Aorta (tissue), 5 donors: ENCODE measurements at places on chromosomes 16 and 17.

DNA sequence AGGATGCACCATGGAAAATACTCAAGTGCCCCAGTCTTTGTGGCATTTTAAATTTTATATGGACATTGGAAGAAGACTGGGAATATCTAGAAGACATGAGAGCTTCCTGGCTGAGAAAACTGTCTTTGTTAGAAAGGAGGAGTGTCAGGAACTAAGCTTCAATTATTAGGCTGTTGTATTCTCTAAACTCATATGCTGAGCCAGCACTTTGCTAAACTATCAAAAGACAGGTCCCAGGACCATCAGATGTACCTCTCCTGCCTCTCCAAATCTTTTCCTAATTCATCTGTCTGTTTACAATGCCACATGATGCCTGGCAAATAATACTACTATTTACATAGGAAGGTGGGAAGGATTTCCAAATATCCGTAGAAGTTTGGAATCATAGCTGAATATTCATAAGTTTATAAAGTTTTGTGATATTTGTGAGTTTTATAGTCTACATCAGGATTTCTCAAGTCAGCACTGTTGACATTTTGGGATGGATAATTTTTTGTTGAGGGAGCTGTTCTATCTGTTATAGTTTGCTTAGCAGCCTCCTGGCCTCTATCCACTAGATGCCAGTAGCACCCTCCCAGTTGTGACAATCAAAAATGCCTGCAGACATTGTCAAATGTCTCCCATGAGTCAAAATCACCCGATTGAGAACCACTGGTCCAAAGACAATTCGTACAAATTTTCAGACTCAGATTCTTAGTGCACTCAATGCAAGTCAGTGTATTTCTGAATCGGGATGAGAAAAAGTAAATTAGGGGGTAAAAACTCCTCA is 61.2 kb upstream of the NETO2 start:
- DNase-seq: no peak

DNA sequence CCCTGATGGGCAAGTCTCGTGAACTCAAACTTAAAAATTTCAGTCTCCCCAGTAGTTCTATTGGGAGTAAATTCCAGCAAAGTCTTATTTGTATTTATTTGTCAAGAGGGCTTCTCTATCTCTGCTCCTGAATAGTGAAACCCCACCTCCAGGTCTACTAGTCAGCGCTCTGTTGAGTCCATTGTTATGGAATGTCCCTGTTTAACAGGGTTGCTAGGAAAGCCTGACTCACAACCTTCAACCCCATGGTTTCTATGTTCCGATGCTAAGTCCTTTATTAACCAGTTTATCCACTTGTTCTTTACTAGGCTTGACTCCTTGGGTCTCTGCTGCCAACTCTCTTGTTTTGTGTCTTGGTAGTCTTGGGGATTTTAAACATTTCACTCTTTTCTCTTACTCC is 250.7 kb upstream of the MYOCD start:
- DNase-seq: no peak

DNA sequence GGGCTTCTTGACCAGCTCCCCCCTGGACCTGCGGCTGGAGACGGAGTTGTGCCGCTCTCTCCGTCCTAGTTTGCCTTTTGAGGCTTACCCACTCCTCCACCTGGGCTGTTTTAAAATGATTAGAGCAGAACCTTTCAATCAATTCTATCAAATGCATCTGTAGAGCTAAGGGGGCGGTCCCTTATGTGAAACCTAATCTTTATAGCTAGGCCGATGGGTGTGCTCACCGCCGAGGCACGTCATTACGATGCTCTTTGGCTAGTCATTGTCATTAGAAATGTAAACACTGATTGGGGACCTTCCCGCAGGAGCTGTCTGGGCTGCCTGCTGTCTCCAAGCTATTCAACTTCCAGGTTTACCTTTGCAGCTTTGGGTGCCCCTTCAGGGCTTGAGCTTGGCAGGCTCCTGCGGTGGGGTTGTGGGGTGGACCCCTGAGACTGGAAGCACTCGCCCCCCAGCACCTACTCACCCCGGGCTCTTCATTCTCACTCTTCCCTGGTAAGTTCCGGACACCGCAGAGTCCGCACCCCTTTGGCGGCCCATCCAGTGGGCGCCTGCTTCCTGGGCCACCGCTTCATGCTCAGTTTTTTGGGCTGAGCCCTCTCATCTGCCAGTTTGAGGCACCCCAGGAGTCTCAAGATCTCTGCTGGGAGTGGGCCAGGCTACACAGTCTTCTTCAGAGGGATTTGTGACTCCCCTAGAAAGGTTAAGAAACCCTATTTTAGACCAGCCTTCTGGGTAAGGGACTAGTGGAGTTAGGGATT is 20.9 kb upstream of the IL17C start:
- no peak for DNase-seq

GRCh38 chr16:80274576-80275191 is 266.1 kb upstream of the DYNLRB2 start:
- DNase-seq: no peak

GRCh38 chr17:65823713-65824112 is 262.3 kb upstream of the AXIN2 start:
- no peak for DNase-seq

- no peak for DNase-seq
These were observed 38.3 kb upstream of the USP7 start for GRCh38 chr16:9002042-9002441.

DNA sequence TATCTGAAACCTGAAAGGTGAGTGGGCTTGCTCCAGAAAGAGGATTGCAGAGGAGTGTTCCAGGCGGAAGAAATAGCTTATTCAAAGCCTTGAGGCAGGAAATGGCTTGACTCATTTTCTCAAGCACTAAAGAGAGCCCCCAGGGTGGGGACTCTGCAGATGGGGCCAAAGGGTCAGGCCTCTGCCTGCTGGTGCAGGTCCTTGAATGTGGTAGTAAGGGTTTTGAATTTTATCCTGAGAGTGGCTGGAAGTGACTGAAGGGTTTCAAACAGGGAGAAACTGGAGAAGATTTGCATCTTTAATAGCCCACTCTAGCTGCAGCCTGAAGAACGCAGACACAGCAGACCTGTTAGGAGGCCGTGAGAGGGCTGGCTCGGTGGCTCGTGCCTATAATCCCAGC is 144.4 kb downstream of the CCT6B start:
- no peak for DNase-seq

GRCh38 chr16:58062821-58063220 is 37.3 kb downstream of the MMP15 start:
- no peak for DNase-seq

DNA sequence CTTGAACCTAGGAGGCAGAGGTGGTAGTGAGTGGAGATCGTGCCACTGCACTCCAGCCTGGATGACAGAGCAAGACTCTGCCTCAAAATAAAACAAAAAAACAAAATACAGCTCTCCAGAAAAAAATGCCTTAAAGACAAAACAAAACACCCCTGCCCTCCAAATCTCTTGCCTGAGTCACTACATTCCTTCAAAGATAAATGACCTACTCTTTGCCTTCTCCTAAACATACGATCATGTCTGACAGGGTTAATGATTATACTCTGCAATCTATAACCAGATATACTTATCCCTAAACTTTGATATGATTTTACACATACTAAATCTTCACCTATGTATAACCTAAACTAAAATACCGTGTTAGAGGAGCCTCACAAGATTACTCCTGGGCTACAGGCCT is 1.4 kb upstream of the SETD6 start:
- no peak for DNase-seq

- DNase-seq: no peak
These were observed 22.4 kb downstream of the SPNS2 start for GRCh38 chr17:4520894-4521600.

GRCh38 chr17:66776999-66777688 is 57.8 kb upstream of the CACNG5 start:
- no peak for DNase-seq

DNA sequence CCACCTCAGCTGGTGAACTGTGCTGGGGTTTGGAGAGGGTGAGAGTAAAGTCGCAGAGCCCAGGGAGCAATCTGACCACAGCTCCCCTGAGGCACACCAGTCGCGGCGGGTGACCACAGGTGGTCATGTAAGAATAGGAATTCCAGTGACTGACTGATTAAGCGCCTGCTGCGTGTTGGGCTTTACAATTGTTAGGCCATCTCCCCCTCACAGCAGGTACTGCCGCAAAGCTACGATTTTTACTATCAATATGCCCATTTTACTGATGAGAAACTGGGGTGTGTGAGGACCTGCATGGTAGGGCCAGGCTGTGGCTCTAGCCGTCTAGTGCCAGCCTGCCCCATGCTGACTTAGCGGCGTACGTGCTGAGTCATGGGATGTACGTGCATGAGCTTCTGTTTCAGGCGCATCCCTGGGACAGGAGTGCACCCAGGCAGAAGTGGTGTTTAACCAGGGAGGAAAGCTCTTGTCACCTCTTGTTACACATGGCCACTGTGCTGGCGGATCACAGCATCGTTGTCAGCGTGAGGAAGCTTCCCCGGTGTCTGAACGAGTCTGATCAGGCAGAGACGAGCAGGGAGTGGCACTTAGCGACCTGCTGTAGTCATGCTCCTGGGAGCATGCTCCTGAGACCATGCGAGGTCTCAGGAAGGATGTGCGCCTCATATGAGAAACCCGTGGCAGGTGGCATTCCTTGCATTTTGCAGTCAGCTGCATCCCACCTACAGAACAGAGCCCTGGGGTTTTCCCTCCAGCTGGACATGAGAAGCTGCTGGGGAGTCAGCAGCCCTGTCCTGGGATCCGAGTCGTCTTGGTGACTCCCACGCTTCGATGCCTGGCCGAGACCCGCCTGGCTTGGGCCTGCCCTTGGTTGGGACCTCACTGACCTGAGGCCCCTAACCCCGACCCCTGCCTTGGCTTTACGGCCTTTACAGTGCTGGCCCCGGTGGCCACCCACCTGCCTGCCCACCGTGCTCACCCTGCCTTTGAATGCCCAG is 163.7 kb upstream of the CHMP6 start:
- DNase-seq: no peak

DNA sequence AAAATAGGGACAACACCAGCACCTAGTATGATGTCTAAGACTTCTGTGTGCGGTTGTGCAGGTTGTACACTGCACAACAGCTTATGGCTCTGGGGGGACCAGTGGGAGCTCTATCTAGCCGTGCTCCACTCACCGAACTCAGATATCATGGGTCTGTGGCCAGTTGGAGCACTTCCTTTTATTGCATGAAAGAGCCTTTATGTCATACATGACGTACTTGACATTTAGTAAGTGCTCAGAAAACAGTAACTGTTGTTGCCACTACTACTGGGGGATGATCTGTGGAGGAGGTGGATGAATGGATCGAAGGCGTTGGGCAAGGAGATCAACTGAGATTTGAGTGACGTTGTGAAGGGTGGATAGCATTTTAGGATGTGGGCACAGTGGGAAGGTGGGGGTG is 368.8 kb downstream of the SNX29 start:
- DNase-seq: no peak

- no peak for DNase-seq
These were observed 41.5 kb downstream of the TK2 start for GRCh38 chr16:66508248-66508913.

GRCh38 chr17:79622776-79623175 is 11.9 kb upstream of the RBFOX3 start:
- DNase-seq: peak; percentile 33

GRCh38 chr17:79929257-79930061 is 90.2 kb upstream of the CBX4 start:
- DNase-seq: no peak

DNA sequence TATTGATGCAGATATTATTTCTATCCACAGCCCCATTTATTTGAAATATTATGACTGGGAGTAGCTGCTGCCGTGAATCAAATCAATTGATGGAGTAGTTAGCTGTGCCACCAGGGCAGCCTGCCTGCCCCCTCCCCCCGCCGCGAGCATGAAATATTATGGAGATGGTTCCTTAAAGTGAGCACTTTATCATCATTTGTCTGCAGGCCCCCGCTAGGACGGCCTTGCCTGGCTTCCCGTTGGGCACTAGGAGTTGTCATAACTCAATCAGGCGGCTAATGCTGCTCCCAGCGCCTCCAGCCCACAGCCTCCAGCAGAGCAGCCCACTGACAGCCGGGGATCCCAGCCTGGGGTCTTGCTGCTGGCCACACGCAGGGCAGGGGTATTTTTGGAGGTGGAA is 173.9 kb downstream of the SALL1 start:
- no peak for DNase-seq

- DNase-seq: no peak
These were observed 71.9 kb downstream of the RBBP6 start for GRCh38 chr16:24611310-24611709.

GRCh38 chr16:85046472-85046916 is 18.9 kb downstream of the KIAA0513 start:
- no peak for DNase-seq

GRCh38 chr17:19331134-19331533 is 31.4 kb downstream of the B9D1 start:
- DNase-seq: no peak

- no peak for DNase-seq
These were observed 153.4 kb upstream of the DYNLRB2 start for GRCh38 chr16:80387318-80387921.

DNA sequence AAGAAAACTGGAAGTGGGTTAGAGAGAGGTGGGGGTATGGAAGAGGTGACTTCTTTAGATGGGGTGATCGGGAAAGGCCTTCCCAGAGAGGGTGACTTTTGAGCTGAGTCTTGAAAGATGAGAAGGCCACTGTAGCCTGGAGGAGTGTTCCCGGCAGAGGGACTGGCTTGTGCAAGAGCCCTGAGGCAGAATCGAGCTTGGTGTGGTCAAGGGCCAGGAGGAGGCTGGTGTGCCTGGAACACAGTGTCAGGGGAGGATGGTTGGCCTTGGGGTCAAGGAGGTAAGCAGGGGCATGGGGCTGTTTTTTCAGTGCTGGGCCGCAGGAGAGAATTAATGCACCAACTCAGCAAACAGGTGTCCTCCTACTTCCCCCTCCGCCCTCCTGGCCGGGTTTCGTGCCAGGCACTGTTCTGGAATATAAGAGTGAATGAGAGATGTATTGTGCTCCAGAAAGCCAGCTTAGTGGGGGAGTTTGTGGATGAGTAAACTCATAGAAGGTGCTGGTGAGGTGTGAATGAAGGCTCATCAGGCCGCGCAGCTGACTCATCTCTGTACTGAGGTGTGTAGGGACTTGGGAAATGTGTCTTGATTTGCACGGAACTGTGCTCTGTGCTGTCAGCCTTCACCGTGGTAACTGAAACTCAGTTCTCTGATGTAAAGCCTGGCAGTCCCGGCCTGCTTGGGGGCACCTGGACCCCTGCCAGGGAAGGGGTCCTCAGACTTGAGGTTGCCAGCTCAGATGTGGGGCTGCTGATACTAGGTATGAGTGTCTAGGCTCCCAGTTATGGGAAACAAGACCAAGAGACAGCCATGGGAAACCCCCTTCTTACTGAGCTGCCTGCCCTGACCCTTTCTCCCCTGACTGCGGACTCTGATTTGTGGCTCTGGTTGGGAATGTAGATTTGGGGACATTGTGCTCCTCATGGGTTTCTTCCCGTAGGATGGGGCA is 15.3 kb downstream of the KSR1 start:
- DNase-seq: no peak

GRCh38 chr16:89187032-89187769 is 13.1 kb downstream of the SLC22A31 start:
- DNase-seq: peak; percentile 50

- no peak for DNase-seq
These were observed 7.6 kb downstream of the NOB1 start for GRCh38 chr16:69747115-69747514.
